Stimulated activated CD8-positive, alpha-beta memory T cell treated with anti-CD3 and anti-CD28 coated beads, Interleukin-12 subunit alpha, Interleukin-12 subunit beta, amount 100 ng/mL, for 4 hours (primary cell): ENCODE measurements at places on chromosomes 5 and 9.

DNA sequence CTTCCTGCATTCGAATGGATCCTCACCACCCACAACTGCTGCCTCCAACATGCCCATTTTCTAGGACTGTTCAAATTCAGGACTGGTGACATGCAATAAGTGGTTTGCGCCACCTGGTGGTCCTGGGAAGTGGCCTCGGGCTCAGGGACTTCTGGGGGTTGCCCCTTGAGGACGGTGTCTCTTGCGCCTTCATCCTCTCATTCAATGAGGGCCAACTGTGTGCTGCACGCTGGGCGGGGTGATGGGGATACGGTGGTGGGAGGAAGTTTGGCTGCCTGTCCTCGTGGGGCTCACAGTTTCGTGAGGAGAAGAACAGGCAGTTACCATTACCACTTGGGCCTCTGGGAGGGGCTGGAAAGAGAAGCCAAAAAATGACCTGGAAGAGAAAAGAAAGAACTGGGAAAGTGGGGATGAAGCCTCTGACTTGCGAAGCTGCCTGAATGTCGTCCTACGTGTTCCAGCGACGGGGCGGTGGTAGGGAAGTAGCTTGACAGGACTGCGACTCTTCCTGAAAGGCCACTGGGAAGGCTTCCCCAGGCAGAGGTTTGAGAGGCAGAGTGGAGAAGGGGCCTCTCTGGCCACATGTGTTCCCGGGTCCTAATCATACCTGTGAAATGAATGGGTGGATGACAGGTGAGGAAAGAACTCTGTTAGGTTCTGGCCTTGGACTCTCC is 49.0 kb downstream of the PSD2 start:
- peak; percentile 45 for DNase-seq

GRCh38 chr9:138098116-138098907 is 220.7 kb downstream of the CACNA1B start:
- DNase-seq = no peak

- DNase-seq = no peak
Observed at GRCh38 chr9:23821375-23822181, 4.5 kb downstream of the ELAVL2 start.

DNA sequence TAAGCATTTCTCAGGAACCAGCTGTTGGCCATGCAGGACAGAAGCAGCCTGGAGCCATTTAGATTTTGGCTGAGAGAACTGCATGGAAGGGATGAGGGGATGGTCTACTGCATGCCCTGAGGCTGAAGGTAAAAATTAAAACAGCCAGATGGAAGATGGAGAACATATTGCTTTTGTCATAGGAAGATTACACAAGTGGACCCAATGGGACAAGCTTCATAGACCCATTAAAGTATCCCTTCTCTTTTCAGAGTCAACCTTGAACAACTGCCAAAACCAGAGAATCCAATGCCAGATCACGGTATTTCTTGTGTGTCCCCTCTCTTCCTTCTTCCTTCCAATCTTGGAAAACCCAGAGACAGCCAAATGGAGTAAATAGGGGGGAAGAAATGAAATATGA is 253.4 kb downstream of the NR2F1-AS1 start:
- DNase-seq = no peak

DNA sequence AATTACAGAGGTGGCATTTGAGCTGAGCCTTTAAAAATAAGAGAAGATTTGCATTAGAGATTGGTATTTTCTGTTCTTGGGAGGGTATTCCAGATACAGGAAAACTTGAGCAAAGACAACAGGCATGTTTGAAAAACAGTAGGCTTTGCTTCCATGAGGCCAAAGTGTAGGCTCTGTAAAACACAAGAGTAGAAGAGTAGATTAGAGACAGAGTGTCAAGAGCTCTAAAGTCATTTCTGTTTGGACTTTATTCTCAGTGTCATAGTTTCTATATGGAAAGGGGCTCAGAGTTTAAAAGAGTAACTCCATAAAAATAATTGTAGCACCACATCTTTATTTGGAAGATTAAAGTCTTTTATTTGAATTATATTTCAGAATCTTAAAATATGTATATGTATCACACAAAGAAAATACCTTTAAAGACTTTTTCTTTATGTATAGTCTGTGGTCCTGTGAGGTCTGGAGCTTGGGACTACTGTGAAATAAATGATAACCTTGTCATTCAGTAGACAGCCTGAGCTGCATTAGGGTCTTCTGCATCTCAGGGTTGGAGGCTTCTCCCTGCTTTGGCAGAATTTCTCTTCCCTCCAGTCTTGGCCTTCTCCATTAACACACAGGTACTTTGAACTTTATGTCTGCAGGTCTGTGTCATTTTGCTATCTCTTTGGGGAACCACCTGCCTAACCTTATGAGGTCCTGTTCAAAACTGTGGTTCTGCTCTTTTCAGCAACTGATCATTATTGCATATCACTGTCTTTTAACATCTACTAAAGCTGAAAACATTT is 73.6 kb downstream of the ZSWIM6 start:
- DNase-seq = no peak

DNA sequence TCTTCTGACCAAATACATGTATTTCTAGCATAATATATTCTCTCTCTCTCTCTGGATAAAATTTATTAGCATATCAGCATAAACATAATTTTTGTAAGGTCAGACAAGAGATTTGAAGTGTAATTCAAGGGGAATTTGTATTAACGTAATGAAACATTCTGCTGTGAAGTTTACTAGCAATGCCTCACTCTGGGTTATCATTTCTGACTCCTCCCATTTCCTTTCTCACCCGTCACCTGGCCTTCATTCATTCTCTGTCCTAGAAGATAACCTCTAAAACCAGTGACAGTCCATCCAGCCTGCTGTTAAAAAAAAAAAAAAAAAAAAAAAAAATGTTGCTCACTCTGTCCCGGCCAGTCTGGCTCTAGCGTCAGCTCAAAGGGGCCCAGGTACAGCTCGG is 27.1 kb downstream of the GRAMD2B start:
- no peak for DNase-seq

DNA sequence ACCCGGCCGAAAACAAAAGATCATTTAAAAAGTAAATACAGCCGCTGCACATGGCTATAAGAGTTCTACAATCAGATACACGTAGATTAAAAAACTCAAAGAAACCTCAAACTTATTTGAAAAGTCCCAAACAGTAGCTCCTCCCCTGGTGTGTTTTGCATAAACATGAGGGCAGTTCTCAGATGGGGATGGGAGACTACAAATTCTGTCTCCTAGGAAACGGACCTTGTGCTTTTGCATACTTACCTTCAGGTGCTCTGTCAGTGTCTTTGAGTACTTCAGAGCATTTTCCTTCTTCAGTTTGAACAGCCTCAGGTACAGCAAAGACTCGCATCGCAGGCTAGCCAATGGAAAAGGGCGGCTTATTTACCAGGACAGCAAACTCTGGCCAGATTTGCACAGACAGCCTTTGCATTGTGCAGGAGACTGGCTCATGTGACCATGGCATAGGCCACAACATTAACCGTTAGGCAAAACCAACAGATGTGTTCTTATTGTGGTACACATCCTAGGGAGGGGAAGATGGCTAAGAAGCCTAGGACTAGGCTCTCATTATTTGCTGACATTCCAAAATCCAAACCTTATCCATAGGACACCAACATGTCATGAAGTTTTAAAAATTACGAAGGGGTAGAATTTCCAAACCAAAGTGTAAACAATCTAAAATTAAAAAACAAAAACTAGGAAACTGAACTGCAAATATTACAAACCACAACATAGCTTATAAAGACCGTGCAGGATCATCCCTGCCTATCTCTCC is 12.8 kb downstream of the LEAP2 start:
- DNase-seq = no peak

DNA sequence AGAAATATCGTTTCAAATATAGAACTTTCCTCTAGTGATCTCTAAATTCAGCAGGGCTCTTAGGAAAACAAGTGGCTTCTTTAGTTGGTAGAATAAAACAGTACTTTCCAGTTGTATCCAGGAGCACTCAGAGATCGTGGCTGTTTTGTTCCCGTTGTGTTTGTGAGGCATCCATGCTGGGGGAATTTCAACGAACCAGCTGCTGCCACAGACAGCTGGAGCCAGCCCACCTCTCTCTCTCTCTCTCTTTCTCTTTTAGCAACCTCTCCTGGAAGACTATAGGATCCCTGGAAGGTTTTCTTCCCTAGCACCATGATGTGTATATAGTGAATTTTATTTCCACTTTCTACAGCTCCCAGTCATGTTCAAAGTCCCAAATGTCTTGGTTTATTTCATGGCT is 1116.0 kb upstream of the SEMA6A start:
- DNase-seq = no peak

GRCh38 chr9:133842174-133842573 is 104.0 kb upstream of the SARDH start:
- no peak for DNase-seq

- no peak for DNase-seq
Observed at GRCh38 chr5:160477266-160477970, 55.8 kb downstream of the PTTG1 start.

- no peak for DNase-seq
Observed at GRCh38 chr5:103943230-103943629, 380.6 kb upstream of the NUDT12 start.

GRCh38 chr9:347667-348292 is 133.1 kb downstream of the DOCK8 start:
- no peak for DNase-seq

- peak; percentile 17 for DNase-seq
Observed at GRCh38 chr5:42912184-42912798, 100.6 kb upstream of the SELENOP start.

GRCh38 chr5:93378073-93378472 is 202.9 kb downstream of the NR2F1-AS1 start:
- DNase-seq = no peak

DNA sequence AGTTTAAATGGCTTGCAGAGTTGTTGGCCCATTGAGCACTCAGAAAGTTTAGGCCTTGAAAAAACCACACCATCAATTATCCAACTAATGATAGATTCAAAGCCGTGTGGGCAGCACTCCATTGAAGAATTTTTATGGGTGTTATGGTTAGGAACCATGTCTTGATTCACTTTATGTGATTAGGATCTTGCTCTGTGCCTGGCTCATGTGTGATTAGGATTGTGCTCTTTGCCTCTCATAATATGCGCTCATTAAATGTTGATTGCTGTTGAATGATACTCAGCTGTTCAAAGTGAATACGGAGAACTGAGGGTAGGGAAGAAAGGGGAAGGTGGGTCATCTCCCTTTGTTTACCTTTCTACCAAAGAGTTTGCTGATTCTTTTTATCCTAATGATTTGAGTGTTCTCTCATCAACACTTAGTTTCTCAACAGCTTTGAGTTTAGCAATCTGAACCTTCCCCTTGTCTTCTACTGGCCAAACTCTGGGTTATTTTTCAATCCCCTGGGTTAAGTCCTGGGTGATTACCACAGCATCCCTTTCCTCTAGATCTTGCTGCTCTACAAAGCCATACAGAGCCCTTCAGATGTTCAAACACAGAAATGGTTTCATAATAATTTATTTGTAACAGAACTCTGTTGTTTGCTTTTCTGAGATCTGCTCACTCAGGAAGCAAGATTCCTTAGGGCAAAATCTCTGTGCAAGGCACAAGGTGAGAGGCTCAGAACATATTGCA is 668.8 kb upstream of the RGMB start:
- no peak for DNase-seq

DNA sequence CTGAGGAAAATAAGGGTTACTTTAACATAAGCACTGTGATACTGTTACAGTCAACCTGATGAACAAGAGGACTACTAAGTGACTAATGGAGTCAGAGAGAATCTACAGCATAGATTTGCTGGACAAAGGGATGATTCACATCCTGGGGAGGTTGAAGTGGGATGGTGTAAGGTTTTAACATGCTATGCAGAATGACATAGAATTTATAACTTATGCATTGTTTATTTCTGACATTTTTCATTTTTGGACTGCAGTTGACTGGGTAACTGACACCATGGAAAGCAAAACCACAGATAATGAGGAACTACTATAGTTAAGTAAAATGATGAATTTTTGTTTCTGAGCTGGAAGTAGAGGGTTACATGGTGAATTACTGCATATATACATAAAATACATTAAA is 389.2 kb downstream of the MAT2B start:
- no peak for DNase-seq

DNA sequence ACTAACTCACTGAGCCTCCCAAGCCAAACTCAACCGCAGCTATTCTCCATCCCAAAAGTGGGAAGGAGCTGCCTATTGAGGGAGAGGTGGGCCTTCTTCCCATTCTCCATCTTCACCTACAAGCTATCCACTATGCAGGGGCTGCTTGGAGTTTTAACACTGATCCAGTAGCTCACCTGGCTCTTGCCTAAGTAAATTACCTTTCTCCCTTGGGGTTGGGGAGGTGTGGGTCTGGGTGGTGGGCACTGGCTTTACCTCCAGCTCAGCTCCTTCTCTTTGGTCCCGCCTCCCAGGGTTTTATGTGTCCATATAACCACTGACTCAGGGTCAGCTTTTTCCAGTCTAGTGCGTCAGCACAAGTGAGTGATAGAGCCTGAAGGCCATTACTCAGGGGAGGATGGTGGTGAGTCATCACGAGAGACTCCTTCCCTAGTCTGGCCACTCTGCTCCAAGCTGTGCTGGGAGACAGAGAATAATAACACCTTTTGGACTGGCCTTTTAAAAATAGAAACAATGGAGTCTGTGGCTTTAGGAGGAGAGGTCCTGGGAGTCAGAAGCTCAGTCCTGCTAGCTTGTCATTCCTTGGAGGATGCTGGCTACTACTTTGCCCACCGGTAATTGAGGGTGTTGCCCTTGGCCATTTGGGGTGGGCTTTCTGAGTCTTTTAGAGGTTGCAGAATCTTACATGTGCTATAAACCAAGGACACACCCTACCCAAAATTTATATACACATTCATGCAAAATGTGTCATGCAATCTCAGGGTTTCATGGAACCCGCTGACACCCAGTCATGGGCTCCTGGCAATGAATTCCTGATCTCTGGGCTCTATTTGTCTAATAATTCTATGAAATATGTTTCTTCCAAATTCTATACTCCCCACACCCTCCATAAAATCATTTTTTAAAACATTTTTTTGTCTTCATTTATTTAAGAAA is 35.6 kb upstream of the ATP6V1G1 start:
- DNase-seq = no peak

GRCh38 chr9:34250721-34251120 is 71.9 kb downstream of the UBAP1 start:
- DNase-seq = no peak
